ENCODE measurements at places on chromosomes 7 and 10.

- DNase-seq, result no peak
Observed at GRCh38 chr10:45461034-45461433, 87.0 kb downstream of the ALOX5 start.

DNA sequence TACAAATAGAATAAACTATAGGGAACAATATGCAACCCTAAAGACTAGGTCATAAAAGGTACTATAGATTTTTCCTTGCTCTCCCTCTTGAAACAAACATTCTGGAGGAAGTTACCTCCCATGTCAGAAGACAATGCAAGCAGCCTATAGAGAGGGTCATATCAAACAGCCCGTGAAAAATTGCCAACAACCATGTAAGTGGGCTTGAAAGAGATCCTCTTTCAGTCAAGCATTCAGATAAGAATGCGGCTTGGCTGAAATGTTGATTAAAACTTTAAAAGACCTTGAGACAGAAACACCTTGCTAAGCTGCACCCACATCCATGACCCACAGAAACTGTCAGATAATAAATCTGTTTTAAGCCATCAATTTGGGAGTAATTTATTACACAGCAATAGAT is 526.6 kb upstream of the GHITM start:
- DNase-seq, result no peak

DNA sequence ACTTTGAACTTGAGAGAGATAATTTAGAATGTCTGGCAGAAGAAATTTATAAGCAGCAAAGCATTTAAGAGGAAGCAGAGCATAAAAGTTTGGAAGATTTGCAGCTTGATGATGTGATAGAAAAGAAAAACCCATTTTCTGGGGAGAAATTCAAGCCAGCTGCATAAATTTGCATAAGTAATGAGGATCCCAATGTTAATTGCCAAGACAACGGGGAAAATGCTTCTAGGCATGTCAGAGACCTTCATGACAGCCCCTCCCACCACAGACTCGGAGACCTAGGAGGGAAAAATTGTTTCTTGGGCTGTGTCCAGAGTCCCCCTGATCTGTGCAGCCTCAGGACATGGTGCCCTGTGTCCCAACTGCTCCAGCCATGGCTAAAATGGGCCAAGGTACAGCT is 263.6 kb upstream of the POT1 start:
- no peak for DNase-seq

GRCh38 chr10:22427101-22427500 is 81.8 kb downstream of the SPAG6 start:
- DNase-seq, result no peak

DNA sequence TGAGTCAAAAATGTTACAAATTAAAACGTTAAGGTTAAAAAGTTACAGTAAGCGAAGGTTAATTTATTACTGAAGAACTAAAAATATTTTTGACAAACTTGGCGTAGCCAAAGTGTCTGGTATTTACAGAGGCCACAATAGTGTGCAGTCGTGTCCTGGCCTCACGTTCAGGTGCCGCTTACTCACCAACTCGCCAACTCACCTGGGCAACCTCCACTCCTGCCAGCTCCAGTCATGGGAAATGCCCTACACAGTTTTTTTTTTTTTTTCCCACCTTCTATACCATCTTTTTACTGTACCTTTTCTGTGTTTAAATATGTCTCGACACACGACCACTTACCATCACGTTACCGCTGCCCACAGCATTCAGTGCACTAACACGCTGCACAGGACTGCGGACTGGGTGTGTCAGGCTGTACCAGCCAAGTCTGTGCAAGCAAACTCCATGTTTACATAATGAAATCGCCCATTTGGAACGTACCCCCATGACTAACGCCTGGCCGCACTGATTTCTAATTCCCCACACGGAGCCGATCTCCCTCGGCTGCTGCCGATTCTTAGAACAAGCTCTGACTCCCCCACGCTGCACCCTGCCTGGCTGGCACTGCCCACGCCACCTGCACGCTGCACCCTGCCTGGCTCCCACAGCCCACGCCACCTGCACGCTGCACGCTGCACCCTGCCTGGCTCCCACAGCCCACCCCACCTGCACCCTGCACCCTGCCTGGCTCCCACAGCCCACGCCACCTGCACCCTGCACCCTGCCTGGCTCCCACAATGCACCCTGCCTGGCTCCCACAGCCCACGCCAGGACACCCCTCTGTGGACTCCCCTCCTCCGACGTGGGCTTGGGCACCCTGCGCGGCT is 203.1 kb downstream of the ZMYND11 start:
- DNase-seq, result no peak

- no peak for DNase-seq
Observed at GRCh38 chr10:35979116-35979515, 337.0 kb upstream of the FZD8 start.

DNA sequence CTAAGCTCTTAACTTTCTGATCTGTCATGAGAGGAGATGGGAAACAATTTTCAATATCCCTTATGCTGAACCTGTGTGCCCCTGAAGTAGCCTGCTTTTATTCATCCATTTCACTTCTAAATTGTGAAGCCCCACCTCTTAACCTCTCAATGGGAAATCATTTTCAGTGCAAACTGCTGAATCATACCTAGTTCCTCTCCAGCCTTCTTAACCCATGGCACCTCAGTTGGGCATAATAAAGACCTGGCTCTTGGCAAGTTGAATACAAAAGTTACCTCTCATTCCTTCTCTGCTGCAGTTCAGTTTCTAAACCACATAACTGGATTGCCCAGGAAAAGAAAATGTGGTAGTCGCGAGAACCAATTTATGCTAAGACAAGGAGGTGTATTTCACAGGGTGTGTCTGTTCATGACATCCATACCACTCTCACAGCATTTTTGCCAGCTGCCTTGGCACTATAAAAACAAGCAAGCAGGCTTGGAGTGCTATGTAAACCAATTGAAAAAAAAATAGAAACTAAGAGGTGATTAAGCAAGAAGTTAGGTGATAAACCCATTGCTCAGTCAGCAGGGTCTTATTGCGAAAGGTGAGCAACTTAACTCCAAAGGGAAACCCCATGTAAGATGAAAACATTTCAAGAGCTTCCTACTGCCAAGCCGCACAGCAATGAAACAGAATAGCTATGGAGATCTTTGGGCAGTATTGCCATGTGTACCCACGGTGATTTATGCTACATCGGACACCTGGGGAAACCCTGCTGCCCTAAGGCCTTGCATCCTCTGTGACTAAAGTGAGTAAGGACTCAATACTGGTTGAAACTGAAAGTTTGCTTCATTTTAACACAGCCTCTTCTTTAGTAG is 57.0 kb upstream of the DKK1 start:
- DNase-seq, result no peak

GRCh38 chr7:95394370-95394769 is 1.8 kb downstream of the PON3 start:
- no peak for DNase-seq

All from stimulated activated CD4-positive, alpha-beta T cell treated with anti-CD3 and anti-CD28 coated beads, Interleukin-2, amount 100 ng/mL, for 4 hours (primary cell).